ENCODE measurements at places on chromosomes 7 and 10.

DNA sequence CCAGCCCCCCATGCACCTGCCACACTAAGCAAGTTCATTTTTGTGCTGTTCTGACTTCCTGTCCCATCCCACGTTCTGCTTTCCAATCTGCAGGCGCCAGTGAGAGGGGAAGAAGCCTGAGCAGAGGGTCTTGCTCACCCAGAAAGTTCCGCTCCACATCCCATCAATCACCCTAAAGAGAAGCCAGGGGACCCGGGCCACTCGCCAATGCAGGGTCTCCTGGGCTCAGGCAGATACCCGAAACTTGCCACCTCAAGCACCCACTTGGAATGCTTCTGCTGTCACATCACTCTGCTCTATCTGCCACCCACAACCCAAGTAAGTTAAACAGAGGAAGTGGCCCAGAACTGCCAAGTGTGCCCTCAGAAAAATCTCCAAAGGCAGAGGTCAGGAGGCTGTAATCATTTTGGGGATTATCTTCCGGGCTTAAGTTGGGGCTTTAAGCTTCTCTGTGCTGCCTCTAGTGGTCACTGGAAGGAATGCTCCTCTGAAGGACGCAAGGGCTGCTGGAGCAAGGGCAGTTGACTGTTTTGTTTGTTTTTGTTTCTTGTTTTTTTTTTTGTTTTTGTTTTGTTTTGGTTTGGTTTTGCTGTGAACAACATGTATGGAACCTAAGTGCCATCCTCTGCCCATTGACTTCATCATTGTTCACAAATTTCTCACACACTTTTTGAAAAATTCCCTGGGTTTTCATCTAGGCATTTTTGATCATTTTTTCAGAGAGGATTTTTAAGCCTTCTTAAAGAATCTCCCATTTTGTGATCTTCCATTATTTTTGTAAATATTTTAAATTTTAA is 25.5 kb downstream of the PRR15 start:
- DNase-seq = peak; percentile 57

GRCh38 chr10:126227762-126228134 is 160.5 kb downstream of the ADAM12 start:
- DNase-seq = no peak

GRCh38 chr10:129933456-129934092 is 30.5 kb downstream of the EBF3 start:
- no peak for DNase-seq

- DNase-seq = peak; percentile 30
These were observed 595 bp downstream of the TBL2 start for GRCh38 chr7:73577627-73578341.

GRCh38 chr7:96321031-96321657 is 754 bp downstream of the SLC25A13 start:
- peak; percentile 74 for DNase-seq
